Lung microvascular endothelial cell (primary cell): ENCODE measurements at places on chromosomes 6 and 20. TPM values are rescaled to one million over a fixed set of nuclear protein-coding genes. Genes with fewer than 3 reads are reported as not detected.

GSTA1 gene
- not detected in 2 replicates for total RNA-seq

OR2H1 gene
- total RNA-seq, result not detected in 2 replicates

MYCT1 gene
- 170 and 256 TPM in 2 replicates for total RNA-seq

VARS1 gene
- total RNA-seq, result 36.3 and 39.0 TPM in 2 replicates

COX4I2 gene
- not detected in 2 replicates for total RNA-seq

EPPIN gene
- total RNA-seq, result not detected in 2 replicates

AFG1L gene
- total RNA-seq, result 1.5 and 3.2 TPM in 2 replicates

SYTL3 gene
- total RNA-seq, result 0.60 and 0.87 TPM in 2 replicates

CLDN20 gene
- not detected in 2 replicates for total RNA-seq

FLRT3 gene
- total RNA-seq, result 0.87 and 3.4 TPM in 2 replicates

DNAAF9 gene
- 9.6 and 12.9 TPM in 2 replicates for total RNA-seq

CALHM4 gene
- 0.22 TPM in 1 of 2 replicates, not detected in the other for total RNA-seq

SLC23A2 gene
- 13.1 and 14.7 TPM in 2 replicates for total RNA-seq

NANP gene
- 5.0 and 9.1 TPM in 2 replicates for total RNA-seq

ARMC2 gene
- total RNA-seq, result 0.22 and 0.99 TPM in 2 replicates

SLC18B1 gene
- total RNA-seq, result 5.4 and 7.8 TPM in 2 replicates

TMEM170B gene
- total RNA-seq, result 1.1 and 2.0 TPM in 2 replicates

PCED1A gene
- total RNA-seq, result 9.4 and 21.2 TPM in 2 replicates

RRP36 gene
- total RNA-seq, result 58.9 and 64.9 TPM in 2 replicates

TFAP2D gene
- total RNA-seq, result not detected in 2 replicates

BTN1A1 gene
- total RNA-seq, result not detected in 2 replicates

OR2J3 gene
- not detected in 2 replicates for total RNA-seq

RXRB gene
- 15.5 and 18.3 TPM in 2 replicates for total RNA-seq

ALDH8A1 gene
- 0.20 and 0.44 TPM in 2 replicates for total RNA-seq

NCOA7 gene
- 23.8 and 38.5 TPM in 2 replicates for total RNA-seq

GRIK2 gene
- under 0.01 TPM in 1 of 2 replicates, not detected in the other for total RNA-seq

VGLL2 gene
- total RNA-seq, result not detected in 2 replicates

HCRTR2 gene
- total RNA-seq, result not detected in 2 replicates

GNMT gene
- under 0.01 TPM in 1 of 2 replicates, not detected in the other for total RNA-seq

MUCL3 gene
- total RNA-seq, result not detected in 2 replicates

NT5E gene
- 65.7 and 135 TPM in 2 replicates for total RNA-seq

DLK2 gene
- total RNA-seq, result 0.22 and 1.2 TPM in 2 replicates

NECAB3 gene
- 7.2 and 9.7 TPM in 2 replicates for total RNA-seq

SNHG17 gene
- total RNA-seq, result 3.1 and 4.0 TPM in 2 replicates

CST4 gene
- total RNA-seq, result not detected in 2 replicates

POLR1C gene
- 23.8 and 27.0 TPM in 2 replicates for total RNA-seq

RSPO3 gene
- not detected in 2 replicates for total RNA-seq

CDH4 gene
- under 0.01 TPM in 2 replicates for total RNA-seq

RCAN2 gene
- under 0.01 TPM in 1 of 2 replicates, not detected in the other for total RNA-seq

TBXT gene
- not detected in 2 replicates for total RNA-seq

NNAT gene
- 0.22 TPM in 1 of 2 replicates, not detected in the other for total RNA-seq
